Skin of body (tissue), 3 donors: ENCODE measurements at places on chromosomes 7 and 10. TPM values are rescaled to one million over a fixed set of nuclear protein-coding genes. Genes with fewer than 3 reads are reported as not detected.

The PNLIPRP1 gene
- total RNA-seq, result not detected

The MRPL43 gene
- 32.3 TPM for total RNA-seq

The OPN1SW gene
- total RNA-seq, result not detected

The ABLIM1 gene
- 66.2 TPM for total RNA-seq

The COL26A1 gene
- 3.5 TPM for total RNA-seq

The TNS3 gene
- total RNA-seq, result 44.7 TPM

The CELF2 gene
- total RNA-seq, result 29.3 TPM

The DYDC2 gene
- 0.10 TPM for total RNA-seq

The EGFR gene
- 45.7 TPM for total RNA-seq
